ENCODE measurements at places on chromosomes 6 and 20. TPM values are rescaled to one million over a fixed set of nuclear protein-coding genes. Genes with fewer than 3 reads are reported as not detected.

ARFGEF3 gene
- 9.5 TPM for total RNA-seq

DNA sequence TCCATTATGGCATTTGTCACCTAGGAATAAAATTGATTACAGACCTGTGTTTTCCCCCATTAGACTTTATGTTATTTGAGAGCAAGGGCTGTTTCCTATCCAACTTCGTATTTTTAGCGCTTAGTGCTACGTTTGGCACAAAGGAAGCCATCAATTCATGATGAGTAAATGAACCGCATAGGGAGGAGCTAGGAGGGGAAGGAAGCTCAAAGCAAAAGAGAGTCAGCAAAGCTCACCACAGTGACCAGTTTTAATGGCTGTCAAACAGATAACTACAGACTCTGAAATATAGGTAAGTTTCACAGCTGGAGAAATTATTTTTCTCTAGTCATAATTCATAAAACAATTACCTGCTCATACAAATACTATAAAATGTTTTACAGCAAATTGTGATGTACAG lies 6.9 kb upstream of the SAMD3 start:
- no peak for DNase-seq

DNA sequence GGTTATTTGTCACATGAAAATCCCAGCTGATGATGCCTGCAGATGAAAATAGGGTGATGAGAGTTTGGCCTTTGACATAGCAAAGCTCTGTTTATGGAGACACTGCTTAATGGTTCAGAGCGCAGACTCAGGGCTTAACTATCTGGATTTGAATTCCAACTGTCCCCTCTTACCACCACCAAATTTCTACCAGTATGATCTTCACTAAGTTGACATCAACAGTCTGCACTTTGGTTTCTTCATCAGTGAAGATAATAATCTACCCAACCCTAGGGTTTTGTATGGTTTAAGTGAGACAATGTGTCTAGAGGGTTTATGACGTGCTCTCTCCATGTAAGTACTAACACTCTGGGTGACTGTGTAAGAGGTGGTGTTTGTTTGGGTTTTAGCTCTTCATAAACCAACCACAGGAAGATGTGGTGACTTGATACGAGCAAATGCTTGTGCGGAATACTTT lies 151.4 kb upstream of the TNFAIP3 start:
- no peak for DNase-seq

DNA sequence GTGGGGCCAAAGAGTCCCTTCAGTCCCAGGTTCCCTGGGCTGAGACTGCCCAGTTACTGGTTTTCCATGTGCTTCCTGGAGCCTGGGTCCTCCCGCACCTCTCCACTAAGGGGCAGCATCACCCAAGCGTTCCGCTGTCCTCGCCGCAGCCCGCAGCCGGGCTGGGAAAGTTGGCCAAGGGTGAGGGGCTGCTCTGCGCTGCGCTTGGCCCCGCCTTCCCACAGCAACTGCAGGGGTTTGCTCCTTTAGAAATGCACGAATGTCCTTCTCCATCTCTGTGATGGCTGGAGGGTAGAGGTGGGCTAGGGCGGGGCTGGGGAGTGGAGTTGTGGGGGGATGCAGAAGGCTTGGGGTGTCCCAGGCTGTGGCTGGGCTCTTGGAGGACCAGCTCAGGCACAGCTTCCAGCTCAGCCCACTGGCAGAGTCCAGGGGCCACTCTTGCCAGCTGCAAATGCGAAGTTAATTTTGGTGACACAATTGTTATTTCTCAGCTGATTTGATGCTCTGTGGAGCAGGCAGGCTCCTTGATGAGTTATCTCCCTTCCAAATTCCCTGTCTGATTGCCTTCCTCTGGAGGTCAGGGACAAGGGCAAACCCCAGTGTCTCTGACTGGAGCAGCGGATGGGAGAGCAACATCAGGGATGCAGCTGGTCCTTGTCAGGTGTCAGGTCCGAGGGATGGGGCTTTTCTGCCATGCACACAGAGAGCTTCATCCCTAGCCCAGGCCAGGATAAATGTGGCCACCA lies 63.2 kb downstream of the NOL4L start:
- no peak for DNase-seq

DNA sequence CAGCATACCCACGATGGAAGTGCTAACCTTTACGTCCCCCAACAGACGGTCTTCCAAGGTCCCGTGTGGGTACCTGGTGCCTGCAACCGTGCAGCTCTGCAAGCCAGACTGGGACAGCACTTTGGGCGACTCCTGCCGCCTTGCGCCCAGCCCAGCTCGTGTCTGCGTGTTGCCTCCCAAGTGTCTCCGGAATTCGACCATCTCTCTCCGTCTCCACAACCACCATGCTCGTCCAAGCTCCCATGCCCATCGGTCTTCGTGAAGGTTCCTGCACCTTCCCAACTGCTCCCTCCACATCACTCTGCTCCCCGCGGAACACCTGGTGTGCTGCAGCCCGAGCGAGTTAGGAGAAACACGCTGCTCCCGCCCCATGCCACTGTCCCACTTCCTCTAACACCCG lies 173.2 kb upstream of the AFDN start:
- DNase-seq = no peak

GRCh38 chr20:59604741-59605600 lies 631 bp downstream of the PHACTR3 start:
- DNase-seq = no peak

TREML1 gene
- not detected for total RNA-seq

DNA sequence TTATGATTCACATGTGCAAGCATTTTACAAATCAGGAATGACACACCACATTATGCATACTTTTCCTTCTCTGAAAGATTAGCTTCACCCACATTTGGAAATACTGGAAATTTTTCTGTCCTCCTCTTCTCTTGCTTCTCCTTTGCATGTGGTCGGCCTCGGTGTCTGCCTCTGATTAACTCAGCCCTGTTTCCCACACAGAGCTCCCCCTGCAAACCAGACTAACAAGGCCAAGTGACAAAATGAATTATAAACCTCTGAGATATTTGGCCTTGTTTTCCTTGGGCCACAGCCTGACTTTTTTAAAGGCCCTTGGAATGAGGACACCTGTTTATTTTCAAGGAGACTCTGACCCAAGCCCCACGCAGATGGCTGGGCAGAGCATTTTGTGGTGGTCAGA lies 9.0 kb upstream of the CCN6 start:
- no peak for DNase-seq

- DNase-seq = no peak
These were observed 106.9 kb downstream of the ZFP64 start for GRCh38 chr20:52084727-52085126.

TNF gene
- 52.0 TPM for total RNA-seq

- no peak for DNase-seq
These were observed 117.0 kb downstream of the TFAP2A start for GRCh38 chr6:10297832-10298231.

DNA sequence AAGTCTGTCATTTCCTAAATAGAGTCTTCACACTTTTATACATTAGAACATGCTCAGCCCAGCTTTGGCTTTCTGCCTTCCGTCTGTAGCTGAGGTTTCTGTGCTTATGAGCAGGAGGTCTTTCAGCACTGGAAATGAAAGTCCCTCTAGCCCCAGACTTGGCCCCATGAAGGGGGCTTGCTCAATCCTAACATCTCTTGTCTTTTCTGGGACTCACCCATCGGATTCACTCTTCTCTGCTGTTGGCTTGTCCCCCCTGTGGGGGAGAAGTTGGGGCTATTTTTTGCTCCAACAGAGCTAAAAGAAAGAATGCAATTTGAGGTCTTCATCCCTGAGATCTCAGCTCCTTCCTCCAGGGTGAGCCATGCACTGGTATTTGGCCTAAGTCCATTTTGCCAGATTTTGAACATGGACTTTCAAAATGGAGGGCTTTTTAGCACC lies 177.7 kb downstream of the MRPL14 start:
- DNase-seq = no peak
